ENCODE measurements at places on chromosomes 13 and 19.
A peak's percentile ranks its signal among the peaks of the same experiment; 100 is the strongest.

GRCh38 chr13:31115616-31116015 is 46.1 kb downstream of the HSPH1 start:
- DNase-seq, result no peak

GRCh38 chr19:23283925-23284324 is 33.7 kb upstream of the ZNF724 start:
- DNase-seq, result peak; percentile 8

GRCh38 chr13:24249624-24250023 is 59.8 kb upstream of the C1QTNF9 start:
- no peak for DNase-seq

DNA sequence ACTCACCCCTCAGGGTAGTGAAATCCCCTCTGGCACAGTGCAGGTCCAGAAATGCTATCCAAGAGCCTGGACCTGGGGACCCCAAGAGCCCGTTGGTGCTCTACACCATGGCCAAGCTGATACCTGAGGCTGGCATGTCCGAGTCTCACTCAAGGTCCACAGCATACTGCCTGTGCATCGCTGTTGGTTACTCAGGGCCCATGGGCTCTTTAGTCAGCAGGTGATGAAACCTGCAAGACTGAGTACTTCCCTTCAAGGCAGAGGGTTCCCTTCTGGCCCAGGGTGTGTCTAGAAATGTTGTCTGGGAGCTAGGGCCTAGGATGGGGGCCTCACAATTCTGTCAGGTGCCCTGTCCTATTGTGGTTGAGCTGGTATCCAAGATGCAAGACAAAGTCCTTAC is 19.6 kb upstream of the KBTBD7 start:
- DNase-seq, result no peak

GRCh38 chr19:30567536-30568232 is 195.5 kb downstream of the ZNF536 start:
- peak; percentile 31 for DNase-seq

- DNase-seq, result no peak
These were observed 231.8 kb downstream of the SHISA2 start for GRCh38 chr13:25819856-25820530.

- DNase-seq, result no peak
These were observed 5.9 kb upstream of the ARL11 start for GRCh38 chr13:49622174-49622946.

GRCh38 chr19:17411801-17412200 is 6.4 kb upstream of the BST2 start:
- DNase-seq, result no peak

DNA sequence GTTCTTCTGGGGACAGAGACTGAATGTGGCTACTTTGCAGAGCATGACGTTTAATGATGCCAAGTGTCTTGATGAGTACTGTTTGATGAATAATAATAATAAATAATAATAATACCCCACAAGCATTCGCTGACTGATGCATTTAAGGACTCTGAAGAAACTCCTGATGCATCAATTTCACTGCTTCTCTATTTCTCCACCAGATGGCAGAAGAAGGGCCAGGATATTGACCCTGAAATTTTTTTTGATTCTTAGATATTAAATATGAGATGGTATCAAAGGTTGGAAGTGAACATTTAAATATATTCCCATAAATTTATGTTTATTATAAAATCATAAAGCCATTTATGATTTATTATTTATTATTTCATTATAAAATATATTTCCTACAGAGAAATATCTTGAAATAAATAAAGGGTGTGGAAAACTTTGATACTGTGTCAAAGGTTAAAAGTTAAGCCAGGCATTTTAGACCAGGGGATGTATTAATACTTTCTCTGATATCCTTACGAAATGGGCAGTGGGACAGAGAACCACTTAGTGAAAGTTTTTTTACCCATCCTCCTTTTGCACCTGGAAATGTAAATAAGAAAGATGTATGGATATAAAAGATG is 170.9 kb downstream of the LACC1 start:
- DNase-seq, result peak; percentile 35

DNA sequence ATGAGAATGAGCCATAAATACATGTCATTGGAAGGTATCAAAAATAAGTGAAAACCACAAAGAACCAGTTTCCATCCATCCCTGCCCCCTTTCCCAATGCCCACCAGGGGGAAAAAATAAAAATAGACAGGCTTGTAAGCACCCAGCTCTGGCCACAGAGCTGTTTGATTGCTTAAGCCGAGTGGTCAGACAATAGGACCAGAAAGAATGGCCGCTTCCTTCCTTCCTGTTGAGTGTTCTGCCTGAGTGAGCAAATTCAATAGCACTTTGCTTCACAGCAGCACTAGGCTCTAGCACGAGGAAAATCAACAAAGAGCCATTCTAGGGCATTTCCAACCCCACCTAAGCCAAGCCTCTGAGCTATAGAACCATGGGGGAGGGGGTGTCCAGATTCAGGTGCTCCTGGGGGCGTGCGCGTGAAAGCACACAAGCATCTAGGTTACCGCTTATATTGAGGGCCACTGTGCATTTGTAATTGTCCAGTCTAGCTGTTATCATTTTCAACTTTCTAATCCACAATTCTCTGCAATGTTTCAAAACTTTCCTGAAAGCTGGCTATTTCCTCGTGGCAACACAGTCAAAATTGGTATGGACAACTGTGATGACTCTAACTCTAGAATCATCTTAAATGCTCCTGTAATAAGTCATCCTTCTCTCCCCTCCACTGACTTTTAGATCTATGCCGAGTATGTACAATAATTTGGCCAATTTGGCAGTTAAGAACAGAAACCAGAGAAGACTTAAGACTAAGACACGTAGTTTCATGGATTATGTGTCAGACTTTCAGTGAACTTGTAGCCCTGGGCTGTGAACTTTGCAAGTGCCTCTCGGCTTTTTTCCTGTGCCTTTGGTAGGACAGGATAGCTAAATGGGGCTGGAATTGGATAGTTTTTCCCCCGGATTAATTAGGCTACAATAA is 64.3 kb downstream of the SPRY2 start:
- DNase-seq, result peak; percentile 34

- DNase-seq, result no peak
These were observed 190.0 kb upstream of the IRS2 start for GRCh38 chr13:109976206-109976997.

GRCh38 chr19:38788478-38789243 is at the start of gene LGALS7B:
Gene LGALS7B (plus strand): TSS chr19:38789200. CDS start chr19:38789227, 27 bp downstream.
- DNase-seq, result no peak

- no peak for DNase-seq
These were observed 267.3 kb downstream of the RFC3 start for GRCh38 chr13:34085204-34085603.

DNA sequence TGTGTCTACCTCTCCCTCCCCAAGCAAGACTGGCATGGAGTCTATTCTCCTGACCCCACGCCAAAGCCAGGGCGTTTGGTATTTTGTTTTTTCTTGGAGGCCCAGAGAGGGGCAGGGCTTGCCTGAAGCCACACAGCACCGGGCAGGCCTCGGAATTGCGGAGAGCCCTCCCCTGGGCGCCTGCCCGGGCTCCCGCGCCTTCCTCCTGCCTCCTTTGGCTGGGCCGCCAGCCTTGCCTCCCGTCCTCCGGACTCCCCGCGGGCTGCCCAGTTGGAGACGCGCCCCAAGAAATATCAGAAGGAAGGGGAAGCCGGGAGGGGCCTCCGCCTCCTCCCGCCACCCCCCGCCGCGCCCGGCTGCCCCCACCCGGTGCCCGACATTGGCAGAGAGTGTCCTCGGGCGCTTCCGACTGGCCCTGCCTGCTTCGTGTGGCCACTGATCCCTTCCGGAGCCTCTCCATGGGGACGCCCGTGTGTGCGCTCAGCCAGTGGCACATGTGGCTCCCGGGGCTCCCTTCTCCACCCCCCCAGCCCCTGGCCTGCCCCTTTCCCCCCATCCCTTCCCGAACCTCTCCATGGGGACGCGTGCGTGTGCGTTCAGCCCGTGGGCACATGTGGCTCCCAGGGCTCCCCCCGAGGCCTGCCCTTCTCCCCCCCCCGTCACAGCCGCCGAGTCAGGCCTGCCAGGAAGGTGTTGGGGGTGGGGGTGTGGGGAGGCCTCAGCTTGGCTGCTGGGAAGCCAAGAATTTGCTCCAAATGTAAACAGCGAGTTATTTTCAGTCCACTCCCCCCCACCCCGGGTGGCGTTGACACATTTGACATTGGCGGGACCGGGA is 37.3 kb downstream of the NFIC start:
- DNase-seq, result peak; percentile 97

GRCh38 chr19:46020819-46021125 is 2.1 kb downstream of the PGLYRP1 start:
- DNase-seq, result no peak

- DNase-seq, result no peak
These were observed 5.5 kb downstream of the AP3D1 start for GRCh38 chr19:2145831-2146241.

DNA sequence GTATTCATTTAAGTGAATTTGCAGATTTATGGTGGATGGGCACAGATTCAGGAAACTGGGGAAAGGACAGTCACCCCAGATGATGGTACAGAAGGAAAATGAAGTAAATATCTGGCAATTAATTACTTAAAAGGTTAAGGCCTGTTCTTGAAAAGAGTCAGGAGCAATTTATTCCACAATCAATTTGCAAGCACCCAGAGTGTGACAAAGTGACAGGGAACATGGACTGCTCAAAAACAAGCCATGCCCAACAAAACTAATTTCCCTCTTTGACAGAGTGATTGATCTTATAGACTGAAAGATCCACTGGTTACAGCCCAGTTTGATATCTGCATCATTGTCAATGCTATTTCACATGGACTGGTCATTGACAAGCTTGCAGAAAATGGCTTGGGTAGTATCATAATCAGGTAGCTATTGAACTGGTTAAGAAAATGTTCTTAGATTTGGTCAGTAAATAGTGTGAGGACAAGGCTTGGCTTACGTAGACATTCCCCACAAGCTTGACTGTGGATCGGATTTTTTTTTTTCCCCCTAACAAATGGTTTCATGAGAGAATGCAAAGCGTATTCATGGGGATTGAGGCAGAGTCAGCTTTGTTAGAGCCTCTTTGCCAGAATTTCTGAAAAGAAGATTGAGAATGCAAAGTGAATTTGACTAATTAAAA is 584.6 kb downstream of the GPC6 start:
- DNase-seq, result no peak

GRCh38 chr13:73228546-73228945 is 169.7 kb downstream of the KLF5 start:
- DNase-seq, result no peak

GRCh38 chr19:49579947-49580263 is 451 bp downstream of the NOSIP start:
- DNase-seq, result no peak

GRCh38 chr13:21638319-21639282 is 32.3 kb upstream of the FGF9 start:
- peak; percentile 3 for DNase-seq

- no peak for DNase-seq
These were observed 430.7 kb upstream of the ARGLU1 start for GRCh38 chr13:106998664-106999063.

DNA sequence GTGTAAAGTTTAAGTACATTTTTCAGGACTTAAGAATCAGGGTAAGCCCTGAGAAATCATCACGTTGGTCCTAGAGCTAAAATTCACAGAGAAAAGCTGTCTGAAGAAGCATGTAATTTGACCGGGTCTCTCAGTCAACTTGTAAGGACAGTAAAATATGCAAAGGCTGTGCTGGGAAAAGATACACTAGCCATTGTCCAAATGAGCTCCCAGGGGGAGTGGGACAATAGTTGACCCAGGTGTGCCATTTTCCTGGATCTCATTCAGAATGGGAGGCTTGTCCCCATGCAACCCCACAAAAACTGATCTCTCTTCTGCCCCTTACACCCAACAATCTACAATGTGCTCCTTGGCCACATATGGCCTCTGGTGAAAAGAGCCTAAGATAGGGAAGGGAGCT is 437.9 kb downstream of the KLF12 start:
- DNase-seq, result no peak

GRCh38 chr13:66348745-66349690 is 881.1 kb downstream of the PCDH9 start:
- no peak for DNase-seq

DNA sequence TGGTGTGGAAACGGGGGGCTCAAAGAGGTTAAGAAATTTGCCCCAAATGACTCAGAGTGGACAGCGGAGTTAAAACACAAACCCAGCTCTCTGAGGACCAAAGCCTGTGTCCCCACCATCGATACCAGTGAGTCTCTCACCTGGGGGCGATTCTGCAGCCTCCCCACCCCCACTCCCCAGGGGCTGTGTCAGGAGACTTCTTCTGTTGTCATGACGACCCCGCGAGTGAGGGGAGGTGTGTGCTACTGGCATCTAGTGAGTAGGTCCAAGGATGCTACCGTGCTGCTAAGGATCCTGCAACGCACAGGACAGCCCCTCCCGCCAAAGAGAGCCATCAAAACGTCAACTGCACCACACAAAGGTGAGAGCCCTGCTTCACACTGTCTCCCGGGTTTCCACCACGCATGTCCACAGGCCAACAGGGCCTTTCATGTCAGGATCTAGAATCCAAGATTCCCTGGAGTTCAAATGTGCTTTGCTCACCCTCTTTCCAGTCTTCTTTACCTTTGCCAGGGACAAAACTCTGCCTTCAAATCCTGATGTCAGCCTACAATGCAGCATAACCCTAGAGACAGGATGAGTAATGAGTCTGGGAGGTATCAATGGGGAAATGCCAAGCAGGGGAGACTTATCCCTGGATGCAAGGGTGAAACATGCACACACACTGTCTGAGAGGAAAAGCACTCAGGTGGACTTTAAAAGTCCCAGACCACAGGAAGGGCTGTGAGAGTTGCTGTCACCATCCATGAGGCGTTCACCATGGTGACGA is 3.9 kb downstream of the RANBP3 start:
- DNase-seq, result no peak

GRCh38 chr19:51466723-51467122 is 8.5 kb upstream of the SIGLEC8 start:
- DNase-seq, result no peak

- DNase-seq, result no peak
These were observed 349.4 kb downstream of the DLEU7 start for GRCh38 chr13:50494138-50494537.

DNA sequence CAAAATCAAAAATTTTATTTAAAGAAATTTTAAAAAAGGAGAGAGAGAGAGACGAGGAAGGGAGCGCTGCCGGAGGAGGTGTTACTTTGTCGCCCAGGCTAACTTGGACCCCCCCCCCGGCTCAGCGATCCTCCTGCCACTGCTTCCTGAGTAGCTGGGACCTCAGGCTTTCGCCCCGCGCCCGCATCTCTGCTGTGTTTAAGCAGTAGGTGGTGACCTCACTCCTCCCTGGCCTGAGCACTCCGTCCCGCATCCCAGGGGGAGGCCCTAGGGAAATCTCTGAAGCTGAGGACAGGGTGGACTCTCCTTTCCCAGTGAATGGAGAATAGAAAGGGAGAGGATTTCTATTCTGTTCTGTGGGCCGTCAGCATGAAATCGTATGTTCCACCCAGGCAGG is 485 bp upstream of the ZNF845 start:
- no peak for DNase-seq

DNA sequence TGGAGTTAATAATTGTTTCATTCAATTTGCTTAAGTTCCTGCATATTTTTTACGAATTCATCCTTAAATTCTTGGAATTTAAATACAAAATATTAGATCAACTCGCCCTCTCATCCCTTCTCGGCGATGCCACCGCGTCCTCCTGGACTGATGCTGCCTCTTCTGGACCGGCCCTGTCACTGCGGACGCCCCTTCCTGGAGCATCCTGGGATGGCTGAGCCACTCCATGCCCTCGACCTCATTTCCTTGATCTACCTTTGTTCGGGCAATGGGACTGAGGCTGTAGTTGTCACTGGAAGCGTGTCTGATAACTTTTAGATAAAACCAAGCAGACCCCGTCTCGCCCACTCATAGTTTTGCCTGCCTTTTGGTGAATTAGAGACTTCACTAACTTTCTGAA is 283.7 kb downstream of the TEX29 start:
- DNase-seq, result no peak

GRCh38 chr19:16446724-16447368 is 24.9 kb downstream of the EPS15L1 start:
- peak; percentile 77 for DNase-seq

All from fibroblast of skin of right biceps (primary cell).